Liver (tissue), 10 donors: ENCODE measurements at places on chromosomes 16 and 17. TPM values are rescaled to one million over a fixed set of nuclear protein-coding genes. Genes with fewer than 3 reads are reported as not detected.

DNA sequence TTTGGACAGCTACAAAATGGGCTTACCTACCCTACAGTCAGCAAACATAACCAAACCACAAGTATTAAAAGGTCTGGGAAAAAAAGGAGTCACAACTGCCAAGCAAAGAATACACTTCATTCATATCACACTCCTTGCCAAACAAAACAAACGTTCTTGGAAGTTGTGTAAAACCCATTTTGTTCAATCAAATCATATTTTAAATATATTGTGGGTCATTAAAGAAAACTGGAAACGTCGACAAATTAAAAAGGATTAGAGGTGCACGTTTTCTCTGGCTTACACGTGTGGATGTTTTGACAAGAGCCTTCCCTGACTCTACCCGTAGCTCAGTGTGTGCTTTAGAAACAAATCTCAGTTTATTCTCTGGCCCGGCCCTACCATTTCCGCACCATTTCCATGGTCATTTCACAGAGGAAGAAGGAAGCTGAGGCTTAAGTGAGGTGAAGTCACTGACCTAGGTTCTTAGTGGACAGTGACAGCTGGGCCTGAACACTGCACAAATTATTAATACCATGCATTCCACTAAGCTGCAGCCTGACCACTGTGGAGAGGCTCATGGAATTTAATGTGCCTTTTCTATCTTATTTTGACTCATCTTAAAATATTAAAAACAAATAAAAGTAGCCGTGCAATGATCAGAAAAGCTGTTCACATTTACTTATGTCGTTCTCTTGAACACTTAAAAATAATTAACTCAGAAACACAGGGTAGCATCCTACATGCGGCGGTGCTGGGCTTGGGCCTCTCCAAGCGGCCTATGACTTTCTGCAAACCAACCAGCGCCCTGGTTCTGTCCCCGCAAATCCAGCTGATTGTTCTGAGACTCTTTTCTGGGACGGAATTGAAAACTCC is 968 bp downstream of the CEP112 start:
- H3K4me1 ChIP-seq: peaks cover 11% of the 10 kb centered on the region
- H3K27ac ChIP-seq: peak overlapping the region; percentile 40
- H3K27me3 ChIP-seq: no peaks in the 10 kb centered on the region
- no peak for DNase-seq
- H3K36me3 ChIP-seq: no peaks in the 10 kb centered on the region

GRCh38 chr17:73748508-73748907 is 104.3 kb upstream of the SDK2 start:
- H3K27me3 ChIP-seq: no peaks in the 10 kb centered on the region
- no peak overlapping the region for H3K27ac ChIP-seq
- H3K4me3 ChIP-seq: no peak overlapping the region
- H3K36me3 ChIP-seq: no peaks in the 10 kb centered on the region

BTBD17 gene
- total RNA-seq: not detected

GRCh38 chr17:6035801-6036394 is 34.3 kb upstream of the WSCD1 start:
- no peak overlapping the region for H3K4me3 ChIP-seq
- H3K4me1 ChIP-seq: peaks cover 4% of the 10 kb centered on the region
- H3K27me3 ChIP-seq: no peaks in the 10 kb centered on the region
- H3K36me3 ChIP-seq: no peaks in the 10 kb centered on the region
- no peak overlapping the region for H3K27ac ChIP-seq
- DNase-seq: no peak

- H3K27me3 ChIP-seq: no peaks in the 10 kb centered on the region
- no peak for DNase-seq
- no peaks in the 10 kb centered on the region for H3K4me1 ChIP-seq
- H3K4me3 ChIP-seq: no peak overlapping the region
Measured at GRCh38 chr16:7805686-7806396, 473.2 kb downstream of the RBFOX1 start.

GRCh38 chr17:39684369-39685192 is 3.3 kb downstream of the PGAP3 start:
- H3K4me3 ChIP-seq: no peak overlapping the region
- peaks cover 25% of the 10 kb centered on the region for H3K4me1 ChIP-seq
- DNase-seq: no peak

DNA sequence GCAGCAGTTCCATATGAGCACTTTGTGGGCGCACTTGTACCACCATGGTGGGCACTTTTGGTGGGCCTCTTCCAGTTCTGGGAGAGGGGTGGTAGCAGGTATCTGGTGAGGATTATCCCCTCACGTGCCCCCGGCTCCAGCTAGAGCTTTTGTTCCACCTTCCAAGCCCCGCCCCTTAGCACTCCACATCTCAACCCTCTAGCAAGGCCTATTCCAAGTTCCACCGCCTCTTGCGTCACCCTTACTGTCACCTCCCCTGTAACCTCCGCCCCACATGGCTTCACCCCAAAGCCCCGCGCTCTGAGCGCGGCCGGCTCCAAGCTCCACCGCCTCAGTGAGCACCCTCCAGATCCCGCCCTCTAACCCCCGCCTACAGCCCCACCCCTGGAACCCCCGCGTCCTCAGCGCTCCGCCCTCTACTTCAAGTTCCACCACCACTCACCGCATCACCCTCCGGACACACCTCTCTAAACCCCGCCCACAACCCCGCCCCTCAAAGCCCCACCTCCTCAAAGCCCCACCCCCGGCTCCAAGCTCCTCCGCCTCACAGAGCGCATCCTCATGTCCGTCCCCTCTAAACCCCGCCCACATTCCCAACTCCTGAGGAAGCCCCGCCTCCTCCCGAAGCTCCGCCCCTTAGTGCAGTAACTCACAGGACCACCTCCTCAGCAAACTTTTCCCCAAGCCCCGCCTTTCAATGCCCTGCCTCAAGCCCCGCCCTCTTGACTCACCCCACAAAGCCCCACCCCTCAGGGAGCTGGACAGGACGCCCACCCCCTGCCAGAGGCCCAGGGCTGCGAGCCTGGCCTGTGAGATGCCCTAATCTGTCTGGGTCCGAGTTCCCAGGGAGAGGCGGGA is 11.1 kb downstream of the SCN4A start:
- no peaks in the 10 kb centered on the region for H3K27me3 ChIP-seq
- peaks cover 5% of the 10 kb centered on the region for H3K4me1 ChIP-seq
- H3K4me3 ChIP-seq: no peak overlapping the region
- no peaks in the 10 kb centered on the region for H3K36me3 ChIP-seq
- H3K27ac ChIP-seq: peak overlapping the region; percentile 25

- H3K4me1 ChIP-seq: no peaks in the 10 kb centered on the region
- peaks cover 15% of the 10 kb centered on the region for H3K36me3 ChIP-seq
- no peaks in the 10 kb centered on the region for H3K27me3 ChIP-seq
- H3K4me3 ChIP-seq: no peak overlapping the region
Measured at GRCh38 chr16:22326771-22327445, 29.7 kb downstream of the POLR3E start.

PTX4 gene
- total RNA-seq: 0.61 TPM

DNA sequence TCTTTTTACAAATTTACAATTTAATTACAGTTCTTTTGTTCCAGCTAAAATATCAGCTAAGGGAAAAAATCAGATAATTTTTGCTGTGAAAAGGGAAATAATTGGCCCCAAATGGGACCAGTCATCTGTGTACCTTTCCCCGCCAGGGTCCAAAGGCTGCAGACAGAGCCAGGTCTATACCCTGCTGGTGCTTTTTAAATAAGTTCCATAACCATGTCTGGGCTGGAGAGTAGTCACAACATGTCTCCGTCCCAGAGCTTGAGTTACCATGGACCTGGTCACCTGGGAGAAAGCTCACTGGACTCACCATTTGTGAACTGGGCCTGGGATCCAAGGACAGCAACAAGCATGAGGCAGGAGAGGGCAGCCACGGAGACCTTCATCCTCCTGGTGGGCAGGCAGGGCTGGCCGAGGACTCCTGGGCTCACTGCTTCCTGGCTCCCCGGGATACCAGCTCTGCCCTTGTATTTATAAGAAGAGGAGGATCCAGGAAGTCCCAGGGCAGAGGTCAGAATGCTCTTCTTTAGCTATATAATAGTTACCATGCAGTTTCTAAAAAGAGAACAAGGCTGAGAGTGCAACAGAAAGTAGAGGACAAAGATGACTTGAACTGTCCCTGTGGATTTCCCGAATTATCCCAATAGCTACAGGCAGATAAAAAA is at the start of gene CCL15:
CCL15 (minus strand) TSS at position 444 of the 662 bp plus-strand sequence; CDS start at position 383, 61 bp downstream.
- peaks cover 7% of the 10 kb centered on the region for H3K36me3 ChIP-seq
- peak; percentile 41 for DNase-seq
- peak within 1 kb of the TSS; percentile 76 for H3K4me3 ChIP-seq
- H3K27ac ChIP-seq: peak within 1 kb of the TSS; percentile 83
- no peaks in the 10 kb centered on the region for H3K27me3 ChIP-seq
- H3K4me1 ChIP-seq: peaks cover 2% of the 10 kb centered on the region

DNA sequence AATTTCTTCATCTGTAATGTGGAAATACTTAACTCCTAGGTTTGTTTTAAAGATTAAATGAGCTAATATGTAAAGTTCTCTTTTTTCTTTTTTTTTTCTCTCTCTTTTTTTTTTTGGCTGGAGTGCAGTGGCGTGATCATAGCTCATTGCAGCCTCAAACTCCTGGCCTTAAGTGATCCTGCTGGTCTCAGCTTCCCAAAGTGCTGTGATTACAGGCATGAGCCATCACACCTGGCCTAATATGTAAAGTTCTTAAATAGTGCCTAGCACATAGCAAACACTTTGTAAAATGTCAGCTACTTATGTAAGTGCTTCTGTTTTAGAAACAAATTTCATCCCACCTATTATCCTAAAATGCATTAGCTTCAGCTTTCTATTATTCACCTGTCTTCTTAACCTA is 40.0 kb downstream of the TMC6 start:
- no peak for DNase-seq
- no peaks in the 10 kb centered on the region for H3K27me3 ChIP-seq
- peaks cover 46% of the 10 kb centered on the region for H3K36me3 ChIP-seq
- H3K27ac ChIP-seq: no peak overlapping the region
- no peak overlapping the region for H3K4me3 ChIP-seq
- no peaks in the 10 kb centered on the region for H3K4me1 ChIP-seq

CDH15 gene
- not detected for total RNA-seq

GRCh38 chr17:31580316-31580705 is 188.8 kb downstream of the RAB11FIP4 start:
- DNase-seq: no peak
- no peak overlapping the region for H3K4me3 ChIP-seq

GRCh38 chr16:28543072-28543471 is 4.3 kb upstream of the NUPR1 start:
- no peaks in the 10 kb centered on the region for H3K27me3 ChIP-seq
- no peaks in the 10 kb centered on the region for H3K36me3 ChIP-seq
- H3K27ac ChIP-seq: peak overlapping the region; percentile 74

DNA sequence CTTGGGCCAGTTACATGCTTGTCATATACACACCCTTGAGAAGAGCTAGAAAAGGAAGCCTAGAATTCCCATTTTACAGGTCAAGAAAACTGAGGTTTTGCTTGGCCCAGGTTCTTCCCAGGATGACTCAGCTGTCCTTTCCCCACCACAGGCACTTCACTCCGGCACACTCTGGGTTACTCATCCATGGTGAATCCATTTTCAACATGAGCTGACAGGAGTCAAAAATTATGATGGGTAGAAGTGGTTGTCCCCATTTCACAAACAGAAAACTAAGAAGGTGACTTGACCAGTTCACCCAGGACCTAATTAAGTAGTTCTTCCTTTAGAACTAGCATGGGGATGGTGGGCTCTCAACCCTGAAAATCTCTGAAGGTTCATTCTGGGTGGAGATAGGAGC is 67.2 kb downstream of the USP22 start:
- no peaks in the 10 kb centered on the region for H3K36me3 ChIP-seq
- peaks cover 4% of the 10 kb centered on the region for H3K27me3 ChIP-seq
- H3K4me1 ChIP-seq: peaks cover 5% of the 10 kb centered on the region
- DNase-seq: no peak
- H3K27ac ChIP-seq: no peak overlapping the region

TP53TG3 gene
- total RNA-seq: not detected

DNA sequence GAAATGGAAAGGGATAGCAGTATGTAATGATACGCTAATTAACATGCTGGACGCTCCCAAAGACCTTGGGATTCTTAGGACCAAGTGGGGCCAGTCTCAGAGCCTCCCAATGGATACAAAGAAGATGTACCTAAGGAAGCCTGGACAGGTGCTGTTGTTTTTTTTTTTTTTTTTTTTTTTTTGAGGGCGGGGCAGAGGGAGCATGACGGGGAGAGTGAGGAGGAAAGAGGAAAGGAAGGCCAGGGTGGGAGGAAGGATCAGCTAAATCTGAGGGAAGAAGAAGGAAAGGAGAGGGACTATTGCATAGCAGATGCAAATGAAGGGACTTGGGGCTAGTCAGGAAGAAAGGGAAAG is 2.5 kb downstream of the VAMP2 start:
- H3K27me3 ChIP-seq: no peaks in the 10 kb centered on the region
- H3K36me3 ChIP-seq: peaks cover 6% of the 10 kb centered on the region
- no peak overlapping the region for H3K4me3 ChIP-seq
- no peak for DNase-seq
- H3K27ac ChIP-seq: no peak overlapping the region

DNA sequence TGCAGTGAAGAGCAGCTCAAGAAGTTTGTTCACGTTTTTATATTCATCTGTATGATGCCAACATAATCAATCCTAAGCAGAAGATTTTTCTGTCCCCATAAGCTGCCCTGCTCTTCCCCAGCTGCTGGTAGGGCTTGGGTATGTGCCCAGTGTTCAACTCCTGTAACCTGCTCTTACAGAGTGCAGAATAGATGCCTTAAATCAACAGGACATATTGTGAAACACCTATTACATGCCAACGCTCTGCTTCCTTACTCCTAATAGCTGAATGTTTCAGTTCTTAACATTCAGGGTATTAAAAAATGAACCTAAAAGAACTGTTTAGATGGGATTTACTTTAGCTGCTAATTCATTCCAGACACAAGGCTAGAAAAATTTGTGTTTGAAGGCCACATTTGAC is 190.9 kb downstream of the HS3ST3A1 start:
- H3K4me3 ChIP-seq: no peak overlapping the region
- H3K27me3 ChIP-seq: no peaks in the 10 kb centered on the region
- DNase-seq: no peak

SMIM22 gene
- total RNA-seq: 1.2 TPM

DNA sequence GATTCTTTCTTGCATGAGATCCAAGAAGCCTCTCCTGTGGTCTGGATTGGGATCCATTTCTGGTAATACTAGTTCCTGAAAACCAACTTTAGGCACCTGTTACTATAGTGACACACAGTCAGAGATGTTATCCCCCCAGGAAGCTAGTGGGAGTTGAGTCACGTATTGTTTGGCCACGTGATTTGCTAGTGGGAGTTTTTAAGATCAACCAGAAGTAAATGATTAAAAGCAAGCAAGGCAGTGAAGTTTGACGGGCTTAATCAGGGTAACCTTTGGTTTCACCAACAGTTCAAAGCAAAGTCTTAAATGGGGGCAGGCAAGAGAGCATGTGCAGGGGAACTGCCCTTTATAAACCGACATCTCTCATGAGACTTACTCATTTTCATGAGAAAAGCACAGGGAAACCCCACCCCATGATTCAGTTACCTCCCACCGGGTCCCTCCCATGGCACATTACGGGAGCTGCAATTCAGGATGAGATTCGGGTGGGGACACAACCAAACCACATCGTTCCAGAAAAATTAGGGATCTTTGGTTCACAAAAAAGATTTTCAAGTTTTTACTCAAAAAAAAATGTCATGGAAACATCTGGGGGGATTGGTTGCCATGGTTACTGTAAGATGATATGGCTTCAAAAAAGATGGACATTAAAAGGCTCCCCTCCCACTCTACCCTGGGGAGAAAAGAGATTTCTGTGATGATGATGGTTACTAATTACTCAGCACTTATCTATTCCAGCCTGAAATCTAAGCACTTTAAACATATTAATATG is 483.1 kb upstream of the ERCC4 start:
- no peaks in the 10 kb centered on the region for H3K36me3 ChIP-seq
- no peaks in the 10 kb centered on the region for H3K27me3 ChIP-seq
- no peaks in the 10 kb centered on the region for H3K4me1 ChIP-seq
- no peak overlapping the region for H3K4me3 ChIP-seq
